ENCODE measurements at places on chromosomes 2 and 18. TPM values are rescaled to one million over a fixed set of nuclear protein-coding genes. Genes with fewer than 3 reads are reported as not detected.

The C2orf78 gene
- total RNA-seq, result not detected

The FHOD3 gene
- not detected for total RNA-seq

The MALL gene
- total RNA-seq, result 1.6 TPM

The ERBB4 gene
- total RNA-seq, result not detected

The SLC1A4 gene
- 15.7 TPM for total RNA-seq

The GREB1 gene
- 0.65 TPM for total RNA-seq

DNA sequence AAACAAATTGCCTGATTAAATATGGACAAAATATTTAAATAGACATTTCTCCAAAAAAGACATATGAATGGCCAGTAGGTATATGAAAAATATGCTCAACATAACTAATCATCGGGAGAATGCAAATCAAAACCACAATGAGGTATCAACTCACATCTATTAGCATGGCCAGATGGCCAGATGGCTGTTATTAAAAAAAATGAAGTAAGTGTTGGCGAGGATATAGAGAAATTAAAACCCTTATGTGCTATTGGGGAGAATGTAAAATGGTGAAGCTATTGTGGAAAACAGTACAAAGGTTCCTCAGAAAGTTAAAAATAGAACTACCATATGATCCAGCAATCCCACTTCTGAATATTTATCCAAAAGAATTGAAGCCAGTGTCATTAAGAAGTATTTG lies 272.3 kb upstream of the ZNF804A start:
- DNase-seq, result no peak

GRCh38 chr18:40485318-40485717 lies 1469.7 kb upstream of the PIK3C3 start:
- no peak for DNase-seq

- peak; percentile 67 for DNase-seq
These were observed 20.4 kb downstream of the IFIH1 start for GRCh38 chr2:162297925-162298552.

DNA sequence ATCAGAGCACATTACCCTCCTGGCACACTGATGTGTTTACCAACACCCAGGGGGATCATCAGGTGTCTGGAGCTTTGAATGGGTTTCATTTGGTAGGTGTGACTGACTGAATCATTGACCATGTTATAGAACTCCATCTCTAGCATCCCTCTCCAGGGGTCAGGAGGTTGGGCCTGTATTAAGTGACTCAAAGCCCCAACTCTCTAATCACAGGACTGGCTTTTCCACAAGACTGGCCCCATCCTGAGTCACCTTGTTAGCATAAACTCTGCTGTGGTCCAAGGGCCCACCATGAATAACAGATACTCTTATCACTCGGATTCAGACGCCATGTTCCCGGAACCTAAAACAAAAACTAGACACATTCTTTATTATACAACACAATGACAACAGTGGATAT lies 125.9 kb upstream of the NDUFV2 start:
- DNase-seq, result no peak

DNA sequence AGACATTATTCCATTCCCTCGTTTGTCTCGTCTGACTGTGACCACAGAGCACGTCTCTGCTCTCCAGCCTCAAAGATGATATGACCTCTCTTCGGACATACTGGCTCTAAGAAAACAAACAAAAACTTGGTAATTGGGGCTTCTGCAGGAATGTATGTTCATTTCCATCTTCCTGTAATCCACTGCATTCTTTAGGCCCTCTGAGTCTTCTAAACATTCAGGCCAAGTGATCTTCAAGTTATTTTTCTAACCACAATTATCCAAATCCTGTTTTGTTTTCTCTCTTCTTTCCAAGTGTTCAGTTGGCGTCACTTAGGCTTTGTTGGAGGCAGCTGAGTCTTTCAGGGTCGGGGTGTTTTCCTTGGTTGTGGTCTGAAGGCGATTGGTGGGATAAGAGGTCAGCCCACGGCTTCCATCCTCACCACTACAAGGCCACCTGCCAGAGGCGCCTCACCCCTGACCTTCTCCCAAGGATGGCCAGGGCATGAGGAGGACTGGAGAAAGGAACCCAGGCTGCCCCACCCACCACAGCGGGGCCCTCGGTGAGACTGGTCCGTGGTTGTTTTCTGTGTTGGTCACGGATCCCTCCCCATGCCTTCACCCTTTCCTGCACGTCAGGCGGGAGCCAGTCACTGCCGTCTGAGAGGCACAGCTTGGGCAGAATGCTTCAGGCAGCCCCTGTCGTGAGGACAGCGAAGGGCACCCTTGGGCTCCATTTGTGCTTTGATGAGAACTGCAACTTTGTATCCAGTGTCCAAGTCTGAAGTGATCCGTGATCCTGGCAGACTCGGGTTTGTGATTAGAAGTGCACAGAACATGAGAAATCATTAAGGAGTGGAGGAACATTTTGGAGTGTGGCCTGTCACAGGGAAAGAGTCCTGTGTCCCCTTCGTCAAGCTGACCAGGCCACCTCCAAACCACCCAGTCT lies 88.6 kb upstream of the FHL2 start:
- DNase-seq, result no peak

- DNase-seq, result no peak
These were observed 103.6 kb upstream of the SERPINE2 start for GRCh38 chr2:224142397-224143312.

DNA sequence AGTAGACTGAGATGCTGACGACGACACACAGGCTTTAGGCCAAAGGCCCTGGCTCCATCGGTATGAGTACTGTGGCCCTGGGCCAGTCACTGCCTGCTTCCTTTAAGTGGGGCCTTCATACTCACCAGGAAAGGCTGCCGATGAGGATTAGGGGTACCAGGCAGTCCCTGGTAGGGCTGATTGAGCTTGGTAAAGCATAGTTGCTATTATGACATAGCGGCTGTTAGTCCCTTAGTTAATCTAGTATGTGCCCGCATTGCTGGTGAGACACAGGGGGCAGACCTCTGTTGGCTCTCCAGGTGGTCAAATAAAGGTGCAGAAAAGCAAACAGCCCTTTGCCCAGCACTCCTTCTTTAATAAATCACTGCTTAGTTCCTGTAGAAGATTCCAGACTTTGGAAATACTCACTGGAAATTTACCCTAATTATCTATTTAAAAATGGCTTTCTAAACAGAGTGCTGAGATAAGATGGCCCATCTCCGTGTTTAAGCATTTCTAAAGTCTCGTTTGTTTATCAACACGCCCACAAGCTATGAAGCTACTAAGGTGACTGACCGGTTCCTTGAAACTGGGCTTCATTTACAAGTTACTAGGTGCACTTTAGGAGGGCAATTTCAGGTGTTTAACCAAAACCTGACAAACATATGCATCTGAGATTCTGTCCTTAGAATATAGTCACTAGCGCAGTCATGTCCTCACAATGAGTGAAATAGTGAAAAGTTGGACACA lies 8.7 kb upstream of the BIN1 start:
- DNase-seq, result no peak

DNA sequence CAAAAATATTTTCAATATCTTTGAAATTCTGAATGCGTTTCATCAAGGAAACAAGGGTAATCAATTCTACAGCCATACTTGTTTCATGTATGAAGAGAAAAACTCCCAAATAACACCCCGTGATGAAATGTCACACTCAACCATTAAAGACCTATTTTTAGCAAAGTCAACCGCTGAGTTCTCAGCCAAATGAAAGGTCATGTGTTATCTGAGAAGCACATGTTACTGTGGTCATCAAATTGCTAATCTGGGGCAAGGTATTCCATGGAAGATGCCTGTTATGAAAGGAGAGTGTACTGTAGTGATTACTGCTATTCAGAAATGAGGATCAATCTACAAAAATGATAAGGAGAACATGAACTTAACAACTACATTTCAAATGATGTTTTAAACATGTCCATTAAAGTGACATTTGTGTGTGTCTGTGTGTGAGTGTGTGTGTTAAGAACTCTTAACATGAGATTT lies 126.7 kb downstream of the BCL2 start:
- no peak for DNase-seq

DNA sequence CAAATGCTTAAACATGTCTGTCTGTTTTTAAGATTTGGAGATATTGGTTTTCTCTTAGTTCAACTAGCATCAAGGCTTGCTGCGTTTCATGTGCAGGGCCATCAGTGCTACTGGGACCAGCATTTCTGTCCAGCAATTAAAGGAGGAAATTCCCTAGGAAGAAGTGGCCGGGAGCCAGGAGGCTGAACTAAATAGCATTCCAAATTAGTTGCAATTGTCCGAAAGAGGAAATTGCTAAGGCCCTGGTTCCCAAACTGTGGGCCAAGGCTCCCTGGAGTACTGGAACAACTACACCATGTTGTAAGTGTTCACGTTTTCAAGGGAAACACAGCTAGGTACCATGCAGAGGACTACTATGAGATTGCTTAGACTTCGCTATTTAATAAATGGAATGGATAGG lies 257.9 kb downstream of the PTPRM start:
- DNase-seq, result no peak

DNA sequence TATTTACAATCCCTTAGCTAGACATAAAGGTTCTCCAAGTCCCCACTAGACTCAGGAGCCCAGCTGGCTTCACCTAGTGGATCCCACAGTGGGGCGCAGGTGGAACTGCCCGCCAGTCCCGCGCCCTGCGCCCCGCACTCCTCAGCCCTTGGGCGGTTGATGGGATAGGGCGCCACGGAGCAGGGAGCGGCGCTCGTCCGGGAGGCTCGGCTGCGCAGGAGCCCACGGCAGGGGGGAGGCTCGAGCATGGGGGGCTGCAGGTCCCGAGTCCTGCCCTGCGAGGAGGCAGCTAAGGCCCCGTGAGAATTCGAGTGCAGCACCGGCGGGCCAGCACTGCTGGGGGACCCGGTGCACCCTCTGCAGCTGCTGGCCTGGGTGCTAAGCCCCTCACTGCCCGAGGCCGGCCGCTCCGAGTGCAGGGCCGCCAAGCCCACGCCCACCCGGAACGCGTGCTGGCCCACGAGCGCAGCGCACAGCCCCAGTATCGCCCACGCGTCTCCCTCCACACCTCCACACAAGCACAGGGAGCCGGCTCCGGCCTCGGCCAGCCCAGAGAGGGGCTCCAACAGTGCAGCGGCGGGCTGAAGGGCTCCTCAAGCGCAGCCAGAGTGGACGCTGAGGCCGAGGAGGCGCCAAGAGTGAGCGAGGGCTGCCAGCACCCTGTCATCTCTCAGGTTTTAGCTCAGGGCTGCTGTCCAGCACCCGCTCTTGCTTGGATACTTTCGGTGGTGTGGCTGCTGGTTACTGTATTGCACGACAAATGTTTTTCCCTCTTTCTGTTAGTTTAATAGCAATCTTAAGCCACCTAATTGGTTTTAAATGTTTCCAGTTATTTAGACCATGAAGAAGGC lies 83.8 kb upstream of the LDLRAD4 start:
- DNase-seq, result no peak

- DNase-seq, result no peak
These were observed 707.6 kb downstream of the SLC4A3 start for GRCh38 chr2:220334871-220335590.

DNA sequence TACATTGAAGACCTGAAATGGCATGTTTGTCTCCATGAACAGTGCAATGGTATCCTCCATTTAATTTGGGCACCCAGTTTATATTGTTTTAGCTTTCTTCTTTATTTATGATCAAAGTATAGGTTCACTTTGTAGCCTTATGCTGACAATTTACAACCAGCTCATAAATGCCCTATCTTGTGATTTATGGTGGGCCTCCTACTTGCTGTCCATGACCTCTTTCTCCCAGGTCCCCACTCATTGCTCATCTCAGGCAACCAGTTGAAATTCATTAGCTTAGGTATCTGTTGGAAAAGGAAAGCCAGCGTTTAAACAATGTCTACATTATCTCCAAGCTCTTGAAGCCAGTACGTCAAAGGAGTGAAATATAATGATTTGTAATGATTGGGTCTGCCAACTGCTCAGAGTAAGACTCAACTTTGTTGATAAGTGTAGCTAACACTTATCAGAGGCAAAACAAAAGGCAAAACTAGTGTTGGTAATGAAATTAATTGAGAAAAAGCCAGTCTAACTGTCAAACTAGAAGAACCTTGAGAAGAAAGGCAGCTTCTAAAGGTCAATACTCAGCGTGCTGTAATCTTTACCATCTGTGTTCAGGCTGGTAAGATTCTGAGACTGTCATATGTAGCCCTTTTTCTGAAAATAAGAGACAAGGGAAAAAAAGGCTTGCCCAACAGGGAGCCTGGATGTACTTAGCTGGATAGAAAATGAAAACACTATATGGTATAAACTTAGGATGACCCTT lies 695.9 kb downstream of the EPHA4 start:
- DNase-seq, result no peak

- no peak for DNase-seq
These were observed 157.9 kb upstream of the SCN7A start for GRCh38 chr2:166651991-166652390.

DNA sequence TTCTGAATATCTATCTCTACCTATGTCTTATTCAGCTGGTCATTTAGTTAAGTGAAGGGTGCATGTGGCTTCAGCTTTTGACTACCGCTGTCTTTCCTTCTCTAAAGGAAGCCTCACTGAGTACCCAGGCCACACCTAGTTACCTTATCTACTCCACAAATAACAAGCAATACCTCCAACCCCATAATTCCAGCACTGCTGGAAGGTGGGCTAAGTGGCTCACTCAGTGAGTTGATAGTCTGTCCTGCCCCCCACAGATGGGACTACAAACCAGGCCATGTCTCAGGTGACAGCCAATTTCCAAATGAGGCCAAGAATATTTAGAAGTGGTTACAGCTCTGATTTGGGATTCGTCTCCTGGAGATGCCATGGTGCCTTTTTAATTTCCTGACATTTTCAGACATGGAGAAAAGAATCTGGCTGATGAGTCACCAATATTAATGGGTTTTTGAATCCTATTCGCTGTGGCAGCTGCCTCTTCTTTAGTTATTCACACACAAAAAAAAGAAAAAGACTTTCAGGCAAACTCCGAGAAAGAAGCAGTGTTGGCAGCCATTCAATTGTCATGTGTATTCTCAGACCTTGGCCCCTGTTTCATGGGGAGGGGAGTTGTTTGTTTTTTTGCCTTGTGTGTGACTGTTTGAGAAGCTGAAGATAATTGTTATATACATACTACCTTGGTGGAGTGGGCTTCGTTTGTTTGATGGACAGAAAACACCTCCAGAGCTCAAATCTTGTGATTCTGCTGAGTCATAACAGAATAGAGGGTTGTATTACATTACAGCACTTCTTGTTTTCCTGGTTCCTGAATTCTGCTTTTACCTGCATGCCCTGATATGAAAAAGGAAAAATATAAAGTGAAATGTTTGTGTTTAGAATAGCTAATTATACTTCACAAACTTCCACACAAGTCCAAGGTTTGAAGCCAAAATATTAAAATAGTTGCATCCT lies 64.2 kb downstream of the SCG2 start:
- no peak for DNase-seq

DNA sequence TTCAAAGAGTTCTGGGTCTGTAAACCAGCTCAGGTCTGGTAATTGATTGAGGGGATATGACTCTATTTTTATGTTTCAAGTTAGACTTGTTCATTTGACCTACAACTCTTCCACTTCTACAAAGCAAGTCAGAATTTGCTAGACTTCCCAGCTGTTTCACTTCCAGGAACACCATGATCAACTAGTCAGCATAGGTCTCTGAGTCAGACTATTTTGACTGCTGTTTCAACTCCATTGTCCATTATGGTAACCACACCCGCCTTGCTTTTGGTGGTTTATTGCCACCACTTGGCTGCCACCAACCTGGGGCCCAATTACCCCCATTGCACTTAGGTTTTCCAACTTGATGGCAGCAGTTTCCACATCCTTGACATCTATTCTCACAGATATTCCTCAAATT lies 116.6 kb downstream of the LAMA3 start:
- peak; percentile 12 for DNase-seq
